Right atrium auricular region (tissue), 2 donors: ENCODE measurements at places on chromosomes 2 and 18. TPM values are rescaled to one million over a fixed set of nuclear protein-coding genes. Genes with fewer than 3 reads are reported as not detected.

RBM43 gene
- 2.0 TPM for total RNA-seq

SP100 gene
- total RNA-seq = 66.5 TPM

GRCh38 chr2:36695746-36696415 is 626 bp upstream of the VIT start:
- DNase-seq = no peak

DNA sequence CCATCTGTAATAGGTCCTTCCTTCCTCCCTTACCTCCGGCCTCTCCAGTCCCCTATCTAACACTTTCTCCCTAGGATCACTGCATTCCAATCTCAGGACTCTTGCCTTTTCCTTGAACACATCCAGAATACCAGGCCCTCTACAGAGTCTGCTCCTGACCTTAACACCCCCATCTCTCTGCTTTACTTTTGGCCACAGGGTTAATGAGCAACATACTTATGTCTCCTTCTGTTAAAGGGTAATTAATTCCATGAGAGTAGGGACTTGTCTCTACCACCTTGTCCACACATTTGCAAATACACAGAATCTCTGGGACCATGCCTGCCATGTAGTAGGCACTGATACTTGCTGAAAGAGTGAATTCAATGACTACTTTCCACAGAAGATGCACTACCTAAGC is 94.9 kb downstream of the COBLL1 start:
- DNase-seq = no peak

DNA sequence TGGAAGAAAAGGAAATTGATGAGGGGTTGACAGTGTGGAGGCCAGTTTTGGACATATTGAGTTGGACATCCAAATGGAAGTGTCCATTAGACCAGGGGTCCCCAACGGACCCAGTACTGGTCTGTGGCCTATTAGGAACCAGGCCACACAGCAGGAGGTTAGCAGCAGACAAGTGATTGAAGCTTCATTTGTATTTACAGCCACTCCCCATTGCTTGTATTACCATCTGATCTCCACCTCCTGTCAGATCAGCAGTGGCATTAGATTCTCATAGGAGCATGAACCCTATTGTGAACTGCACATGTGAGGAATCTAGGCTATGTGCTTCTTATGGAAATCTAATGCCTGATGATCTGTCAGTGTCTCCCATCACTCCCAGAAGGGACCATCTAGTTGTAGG is 99.1 kb downstream of the MTX2 start:
- DNase-seq = no peak

GRCh38 chr2:112008910-112009485 is 46.1 kb upstream of the TMEM87B start:
- no peak for DNase-seq

DNA sequence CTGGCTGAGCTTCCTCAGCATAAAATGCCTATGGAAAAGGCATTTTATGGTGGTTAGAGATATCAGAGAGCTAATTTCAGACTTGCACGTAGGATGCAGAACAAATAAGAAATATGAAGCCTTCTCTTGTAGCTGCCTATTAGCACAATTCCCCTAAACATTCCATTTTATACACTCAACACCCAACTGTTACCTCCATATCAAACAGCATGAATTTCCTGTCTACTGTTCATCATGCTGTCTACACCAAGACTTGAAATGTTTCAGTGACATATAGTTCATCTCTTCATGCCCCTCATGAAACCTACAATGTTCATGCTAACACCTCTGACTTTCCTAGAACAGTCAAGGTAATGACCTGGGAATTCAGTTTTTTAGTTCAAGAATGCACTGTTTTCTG is 249.9 kb downstream of the PIEZO2 start:
- DNase-seq = no peak

DNA sequence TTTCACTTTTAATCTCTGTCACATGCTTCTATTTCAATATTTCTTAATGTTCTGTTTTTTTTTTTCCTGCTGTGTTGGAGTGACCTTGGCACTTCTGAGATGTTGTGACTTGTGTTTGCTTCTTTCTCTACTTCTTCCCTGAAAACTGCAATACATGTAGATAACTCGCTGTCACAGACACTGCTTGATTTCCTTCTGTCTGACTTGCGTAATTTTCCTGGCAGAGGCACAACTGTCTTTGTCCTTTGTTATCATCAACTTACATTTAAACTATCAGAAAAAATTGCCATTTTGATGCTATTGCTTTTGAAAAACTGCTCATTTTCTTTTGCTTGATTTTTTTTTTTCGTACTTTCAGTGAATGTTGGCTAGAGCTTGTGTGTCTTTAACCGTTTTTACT is 69.0 kb downstream of the BABAM2 start:
- no peak for DNase-seq
